ENCODE measurements at places on chromosomes 13 and 19.

GRCh38 chr19:43983544-43983911, 460 bp upstream of the ZNF155 start:
- DNase-seq, result no peak

DNA sequence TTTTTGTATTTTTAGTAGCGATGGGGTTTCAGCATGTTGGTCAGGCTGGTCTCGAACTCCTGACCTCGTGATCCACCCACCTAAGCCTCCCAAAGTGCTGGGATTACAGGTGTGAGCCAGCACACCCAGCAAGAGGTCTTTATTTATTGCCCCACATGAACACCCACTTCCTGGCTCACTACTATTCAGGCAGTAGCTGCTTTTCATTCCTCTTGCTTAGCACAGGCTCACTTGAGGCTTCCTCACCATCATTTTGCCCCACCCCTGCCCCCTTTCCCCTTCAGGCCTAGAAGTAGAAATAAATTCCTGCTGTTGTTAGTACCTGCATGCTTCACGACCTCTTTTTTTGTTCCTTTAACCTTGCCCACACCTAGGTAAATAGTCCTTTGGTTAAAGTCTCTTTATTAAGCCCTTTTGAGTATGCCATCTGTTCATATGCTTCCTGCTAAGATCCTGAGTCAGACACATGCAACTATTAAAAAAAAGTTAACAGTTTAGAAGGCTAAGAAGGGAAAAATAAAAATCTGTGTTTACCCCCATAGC, 33.5 kb upstream of the ITM2B start:
- no peak for DNase-seq

DNA sequence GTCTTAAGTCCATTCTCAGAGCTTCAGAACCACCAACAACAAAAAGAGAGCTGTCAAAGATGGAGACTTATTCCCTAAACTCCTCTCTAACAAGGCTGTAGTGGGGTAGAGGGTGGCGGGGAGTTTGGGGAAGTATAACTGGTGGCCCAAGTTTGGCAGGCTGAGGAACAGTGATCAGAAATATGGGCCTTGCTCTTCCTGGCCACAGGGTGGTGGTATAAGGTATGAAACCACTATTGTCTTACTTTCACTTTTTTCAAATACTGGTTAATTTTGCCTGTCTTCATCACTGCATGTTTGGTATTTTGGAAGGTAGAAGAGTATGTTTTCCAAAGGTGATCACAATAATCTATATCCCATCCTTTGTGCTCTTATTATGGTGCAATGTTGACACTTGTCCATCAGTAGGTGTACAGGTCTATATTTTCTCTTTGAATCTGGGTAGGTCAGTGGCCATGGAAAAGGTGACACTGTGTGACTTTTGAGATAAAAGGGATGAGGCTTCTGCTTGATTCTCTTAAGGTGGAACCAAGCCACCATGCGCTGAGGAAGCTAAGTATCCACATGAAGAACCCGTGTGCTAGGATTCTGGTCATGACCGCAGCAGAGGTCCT, 23.2 kb upstream of the GPC5 start:
- DNase-seq, result no peak

- no peak for DNase-seq
These were observed 77.5 kb downstream of the GPC6 start for GRCh38 chr13:93304134-93304533.

- DNase-seq, result no peak
These were observed 7.0 kb downstream of the HIF3A start for GRCh38 chr19:46303691-46304397.

GRCh38 chr19:10644260-10645007, 9.7 kb upstream of the ILF3 start:
- DNase-seq, result peak; percentile 81

DNA sequence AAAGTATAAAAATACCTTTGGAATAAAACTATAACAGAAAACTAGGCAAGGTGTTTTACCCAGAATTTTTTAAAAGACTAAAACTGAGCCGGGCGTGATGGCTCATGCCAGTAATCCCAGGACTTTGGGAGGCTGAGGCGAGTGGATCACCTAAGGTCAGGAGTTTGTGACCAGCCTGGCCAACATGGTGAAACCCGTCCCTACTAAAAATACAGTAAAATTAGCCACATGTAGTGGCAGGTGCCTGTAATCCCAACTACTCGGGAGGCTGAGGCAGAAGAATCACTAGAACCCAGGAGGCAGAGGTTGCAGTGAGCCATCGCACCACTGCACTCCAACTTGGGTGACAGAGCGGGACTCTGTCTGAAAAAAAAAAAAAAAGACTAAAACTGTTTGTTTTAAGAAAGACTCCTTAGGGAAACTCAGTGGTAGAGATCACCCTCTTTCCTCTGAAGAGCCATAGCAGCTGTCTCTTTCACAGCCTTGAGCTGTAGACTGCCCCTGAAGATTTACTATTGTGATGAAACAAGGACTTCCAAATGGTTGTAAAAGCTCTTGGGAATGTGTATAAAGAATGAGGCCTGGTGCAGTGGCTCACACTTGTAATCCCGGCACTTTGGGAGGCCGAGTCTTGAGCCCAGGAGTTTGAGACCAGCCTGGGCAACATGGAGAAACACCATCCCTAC, 14.7 kb upstream of the KCTD4 start:
- no peak for DNase-seq

GRCh38 chr13:25836574-25837336, 215.1 kb downstream of the SHISA2 start:
- no peak for DNase-seq

DNA sequence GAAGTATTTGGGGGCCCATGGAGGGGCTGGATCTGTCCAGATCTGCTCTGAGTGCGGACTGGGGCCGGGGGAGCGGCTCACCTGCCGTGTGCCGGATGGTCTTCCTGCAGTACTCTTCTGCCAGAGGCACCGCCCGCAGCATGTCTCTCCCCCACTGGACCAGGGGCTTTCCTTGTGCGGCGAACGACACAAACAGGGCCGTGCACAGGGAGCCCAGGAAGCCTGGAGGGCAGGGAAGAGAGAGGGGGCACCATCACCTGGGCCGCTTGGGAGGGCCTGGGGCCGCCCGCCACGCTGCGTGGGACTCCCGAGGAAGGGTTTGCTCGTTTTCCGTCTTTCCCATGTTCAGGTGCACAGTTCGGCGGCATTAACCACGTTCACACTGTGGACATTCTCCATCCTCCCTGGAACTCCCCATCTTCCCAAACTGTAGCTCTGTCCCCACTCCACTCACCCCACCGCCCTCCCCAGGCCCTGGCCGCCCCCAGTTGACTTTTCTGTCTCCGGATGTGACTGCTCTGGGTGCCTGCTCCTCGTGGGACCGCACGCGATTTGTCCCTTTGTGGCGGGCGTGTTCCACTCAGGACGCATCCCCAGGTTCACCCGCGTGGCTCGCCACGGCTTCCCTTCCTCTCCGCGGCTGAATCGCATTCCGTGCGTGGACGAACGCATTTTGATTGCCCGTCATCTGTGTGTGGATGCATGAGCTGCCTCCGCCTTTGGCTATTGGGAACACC, 24.2 kb downstream of the ADPRHL1 start:
- no peak for DNase-seq

DNA sequence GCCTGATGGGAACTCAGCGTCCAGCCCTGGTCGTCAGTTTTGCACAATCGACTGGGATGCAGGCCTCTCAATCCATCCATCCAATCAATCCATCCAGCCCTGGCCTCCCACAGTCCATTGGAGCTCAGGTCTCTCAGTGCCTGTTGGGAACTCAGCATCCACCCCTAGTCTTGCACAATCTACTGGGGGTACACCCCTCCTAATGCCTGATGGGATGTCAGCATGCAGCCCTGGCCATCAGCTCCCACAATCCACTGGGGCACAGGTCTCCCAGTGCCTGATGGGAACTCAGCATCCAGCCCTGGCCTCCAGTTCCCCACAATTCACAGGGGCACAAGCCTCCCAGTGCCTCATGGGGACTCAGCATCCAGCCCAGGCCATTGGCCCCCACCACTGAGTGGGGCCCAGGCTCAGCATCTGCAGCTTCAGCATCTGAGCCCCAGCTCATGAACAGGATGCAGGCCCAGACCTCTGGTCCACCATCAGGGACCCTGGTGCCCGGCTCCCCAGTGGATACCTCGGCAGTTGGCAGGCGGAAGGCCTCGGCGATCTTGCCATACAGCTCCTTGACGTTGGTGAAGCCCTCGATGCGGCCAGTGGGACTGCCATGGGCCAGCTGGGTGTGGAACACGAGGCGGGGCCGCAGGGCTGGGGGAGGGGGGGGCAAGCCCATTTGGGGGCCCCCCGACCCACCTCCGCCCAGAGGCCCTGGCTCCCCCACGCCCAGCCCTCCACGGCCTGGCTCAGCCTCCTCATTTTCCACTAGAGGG, 7.2 kb upstream of the PTGER1 start:
- DNase-seq, result no peak

GRCh38 chr19:5916181-5916708, 2.2 kb downstream of the CAPS start:
- no peak for DNase-seq
